ENCODE measurements at places on chromosomes 16 and 17.
A peak's percentile ranks its signal among the peaks of the same experiment; 100 is the strongest.

- no peak for DNase-seq
Measured at GRCh38 chr17:14886200-14886739, 378.9 kb downstream of the PMP22 start.

GRCh38 chr16:50096791-50097190, 31.0 kb downstream of the HEATR3 start:
- no peak for DNase-seq

- DNase-seq: no peak
Measured at GRCh38 chr16:3282103-3282729, 1.1 kb upstream of the ZNF263 start.

DNA sequence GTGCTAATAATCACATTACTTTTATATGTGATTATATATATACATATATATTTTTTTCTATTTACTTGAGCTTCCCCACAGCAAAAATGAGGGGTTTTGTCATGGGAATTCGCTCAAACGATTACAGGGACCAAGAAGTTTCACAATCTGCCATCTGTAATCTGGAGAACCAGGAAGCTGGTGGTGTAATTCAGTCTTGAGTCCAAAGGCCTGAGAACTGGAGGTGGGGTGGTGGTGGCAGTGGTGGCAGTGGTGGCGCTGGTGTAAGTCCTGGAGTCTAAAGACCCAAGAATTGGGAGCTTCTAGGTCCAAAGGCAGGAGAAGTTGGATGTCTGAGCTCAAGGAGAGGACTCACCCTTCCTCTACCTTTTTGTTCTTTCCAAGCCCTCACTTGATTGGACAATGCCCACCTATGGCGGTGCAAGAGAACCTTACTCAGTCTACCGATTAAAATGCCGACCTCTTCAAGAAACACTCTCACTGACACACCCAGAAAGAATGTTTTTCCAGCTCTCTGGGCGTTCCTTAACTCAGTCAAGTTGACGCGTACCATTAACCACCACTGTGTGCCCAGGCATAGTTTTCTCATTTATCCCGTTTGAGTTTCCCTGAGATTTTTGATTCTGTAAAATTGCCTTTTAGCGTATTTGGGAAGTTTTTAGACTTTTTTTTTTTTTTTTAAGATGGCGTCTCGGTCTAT, 31.9 kb downstream of the POLR2A start:
- DNase-seq: peak; percentile 38

DNA sequence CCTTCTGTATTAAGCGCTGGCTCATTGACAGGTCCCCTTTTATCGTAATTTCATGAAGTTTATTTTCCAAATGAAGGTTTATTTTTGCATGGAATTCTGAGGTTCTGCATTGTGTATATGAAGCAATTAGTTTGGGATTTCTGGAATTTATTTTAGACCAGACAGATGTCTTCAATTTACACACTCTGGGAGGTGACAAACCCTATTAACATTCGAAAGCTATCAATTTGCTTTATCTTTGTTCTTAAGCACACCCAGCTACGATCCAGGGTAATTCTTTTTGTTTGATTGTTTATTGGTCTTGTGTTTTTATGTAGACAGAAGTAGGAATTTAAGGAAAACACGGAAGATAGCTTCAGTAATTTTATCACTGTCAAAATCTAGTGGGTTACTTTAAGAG, 264.6 kb downstream of the HS3ST3A1 start:
- DNase-seq: no peak

- no peak for DNase-seq
Measured at GRCh38 chr17:78999947-79000395, 9.6 kb downstream of the CANT1 start.

- DNase-seq: no peak
Measured at GRCh38 chr17:42233156-42233555, 38.9 kb upstream of the GHDC start.

Data from mucosa of gallbladder (tissue), 1 donor.